ENCODE measurements at places on chromosomes 6 and 20.
A peak's percentile ranks its signal among the peaks of the same experiment; 100 is the strongest.

DNA sequence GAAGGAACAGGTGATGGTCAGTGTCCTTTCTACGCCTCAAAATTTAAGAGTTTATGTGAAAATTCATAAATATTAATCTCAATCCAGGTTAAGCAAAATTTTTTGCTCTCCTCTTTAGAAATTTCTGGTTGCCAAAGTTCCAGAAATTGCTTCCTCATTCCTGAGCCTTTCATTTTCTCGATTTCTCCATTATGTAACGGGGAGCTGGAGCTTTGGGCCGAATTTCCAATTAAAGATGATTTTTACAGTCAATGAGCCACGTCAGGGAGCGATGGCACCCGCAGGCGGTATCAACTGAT is 35.8 kb upstream of the PRND start:
- no peak for DNase-seq

DNA sequence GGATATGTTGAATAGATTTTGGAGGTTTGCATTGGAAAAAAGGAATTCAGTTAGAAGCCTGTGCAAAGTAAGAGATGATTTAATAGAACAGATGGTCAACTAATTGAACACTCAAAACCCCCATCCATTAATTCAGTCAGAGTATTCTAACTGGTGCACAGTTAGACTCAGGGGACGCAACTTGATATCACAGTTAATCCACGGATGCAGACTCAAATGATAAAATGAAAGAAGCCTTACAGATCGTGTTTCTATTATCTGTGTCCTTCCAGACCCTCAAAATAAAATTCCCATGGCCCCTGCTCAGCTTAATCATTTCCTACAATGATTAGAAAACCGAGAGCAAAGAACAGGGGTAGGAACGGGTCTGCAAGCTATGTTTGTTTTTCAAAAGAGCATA is 45.4 kb upstream of the DTNBP1 start:
- no peak for DNase-seq

GRCh38 chr20:47765691-47766594 is 19.3 kb downstream of the SULF2 start:
- no peak for DNase-seq

DNA sequence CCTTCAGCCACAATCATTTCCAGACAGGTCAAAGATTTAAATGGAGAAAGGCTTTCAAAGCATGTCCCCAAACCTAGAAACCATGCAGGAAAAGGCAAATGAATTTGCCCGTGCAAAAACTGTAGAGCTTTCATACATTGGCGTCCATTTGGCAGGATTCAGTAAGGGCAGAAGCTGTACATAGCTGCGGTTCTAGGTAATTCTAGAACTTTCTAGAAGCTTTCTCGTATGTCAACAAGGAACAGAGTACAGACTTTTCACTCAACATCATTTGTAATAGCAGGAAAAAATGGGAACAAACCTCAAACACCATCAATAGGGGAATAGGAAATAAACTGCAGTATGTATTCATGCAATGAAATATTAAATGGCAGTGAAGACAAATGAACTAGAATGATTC is 11.1 kb upstream of the MAPK13 start:
- DNase-seq = no peak

DNA sequence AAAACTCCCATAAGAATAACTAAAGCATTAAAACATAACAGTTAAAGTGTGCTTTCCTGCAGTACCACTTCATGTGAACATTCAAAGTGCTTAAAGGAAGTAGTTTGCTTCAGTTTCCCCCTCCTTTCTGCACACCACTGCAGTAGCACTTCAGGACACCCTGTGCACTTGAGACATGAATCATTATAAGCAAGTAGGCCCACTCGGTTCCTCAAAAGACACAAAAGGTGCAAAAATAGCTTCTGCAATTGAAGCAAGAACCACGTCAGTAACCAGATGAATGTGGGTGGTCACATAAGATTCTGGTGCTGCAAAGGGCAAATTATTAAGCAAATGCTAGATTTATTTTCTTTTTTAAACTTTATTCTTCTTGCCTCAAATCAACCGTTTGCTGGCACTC is 160.6 kb downstream of the HIVEP2 start:
- peak; percentile 16 for DNase-seq
